ENCODE measurements at places on chromosomes 3 and 15.

GRCh38 chr3:32531010-32531647 is 28.5 kb upstream of the CMTM6 start:
- DNase-seq: no peak

- DNase-seq: no peak
Observed at GRCh38 chr3:3189102-3189727, 9.7 kb upstream of the CRBN start.

GRCh38 chr15:69531665-69532027 is 79.0 kb downstream of the RPLP1 start:
- peak; percentile 66 for DNase-seq

GRCh38 chr3:42473083-42473932 is 29.1 kb upstream of the VIPR1 start:
- DNase-seq: no peak

Measured in astrocyte of the hippocampus (primary cell).